ENCODE measurements at places on chromosomes 1 and 21.
A peak's percentile ranks its signal among the peaks of the same experiment; 100 is the strongest.

GRCh38 chr1:155977690-155978324, 540 bp downstream of the ARHGEF2 start:
- peak; percentile 59 for ATAC-seq

DNA sequence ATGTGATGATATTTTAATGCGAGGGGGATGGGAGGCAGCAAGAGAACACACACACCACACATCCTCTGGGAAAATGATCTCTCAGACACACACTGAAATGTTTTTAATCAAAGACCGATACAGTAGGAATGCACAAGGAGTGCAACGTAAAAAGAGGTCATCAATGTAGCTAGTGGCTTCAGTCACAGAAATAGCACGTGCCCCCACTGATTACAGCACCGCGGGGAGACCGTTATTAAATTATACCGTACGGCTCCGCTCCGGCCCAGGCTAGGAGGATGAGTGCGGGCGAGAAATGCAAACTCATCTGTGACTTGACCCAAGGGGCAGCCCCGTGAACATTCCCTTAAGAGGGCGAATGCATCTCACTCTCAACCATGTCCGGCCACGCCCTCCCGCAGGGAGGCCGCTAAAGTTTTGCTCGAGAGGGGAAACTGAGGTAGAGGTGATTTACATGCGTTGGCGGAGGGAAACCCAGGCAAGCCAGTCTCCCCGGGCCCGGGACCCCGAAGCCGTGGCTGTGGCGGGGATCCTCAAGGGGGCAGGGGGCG, 552 bp downstream of the UBR4 start:
- peak; percentile 89 for ATAC-seq

- ATAC-seq, result no peak
Observed at GRCh38 chr1:156368889-156369684, at the start of gene RHBG. TSS of gene RHBG (plus strand) at chr1:156369211. CDS start at chr1:156369250, 39 bp downstream.

- no peak for ATAC-seq
Observed at GRCh38 chr1:155648207-155649147, 38.5 kb downstream of the MSTO1 start.

DNA sequence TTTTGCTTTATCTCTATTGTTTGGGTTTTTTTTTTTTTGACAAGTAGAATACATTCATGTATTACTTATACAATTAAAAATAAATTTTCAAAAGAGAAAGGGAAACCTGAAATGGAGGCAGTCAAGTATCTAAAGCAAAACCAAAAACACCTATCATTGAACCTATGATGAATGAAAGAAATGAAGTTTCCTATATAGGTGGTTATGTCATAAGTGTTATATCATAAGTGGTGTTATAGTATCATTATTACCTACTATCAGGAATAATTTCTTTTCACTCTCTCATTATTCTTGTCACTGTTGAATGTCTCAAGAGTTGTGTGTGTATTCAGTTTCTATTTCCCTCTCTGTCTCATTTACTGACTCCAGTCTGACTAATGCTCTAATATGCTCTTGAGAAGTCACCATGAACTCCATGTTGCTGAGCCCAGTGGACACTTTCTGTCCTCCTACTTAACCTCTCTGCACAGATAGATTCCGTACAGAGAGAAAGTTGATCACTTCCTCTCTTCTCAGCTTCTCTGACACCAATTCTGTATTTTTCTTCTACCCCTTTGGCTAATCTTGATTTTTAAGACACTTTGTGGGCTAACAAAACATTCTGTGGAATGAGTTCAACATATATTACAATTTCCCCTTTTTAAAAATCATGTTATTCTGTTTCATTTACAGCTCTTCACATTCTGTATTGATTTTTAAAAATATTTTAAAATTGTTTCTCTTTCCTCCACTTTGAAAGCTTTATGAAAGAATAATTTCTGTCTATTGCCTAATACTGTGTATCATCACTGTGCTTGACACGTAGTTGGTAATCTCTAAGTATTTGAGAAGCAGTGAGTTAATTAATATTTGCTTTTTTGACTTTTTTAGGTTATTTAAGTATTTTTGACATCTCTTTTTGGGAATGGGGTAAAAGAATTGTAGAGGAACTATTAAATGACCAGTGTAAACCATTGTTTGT, 50.1 kb downstream of the RASAL2 start:
- no peak for ATAC-seq

- no peak for ATAC-seq
Observed at GRCh38 chr1:230083053-230083452, 16.0 kb downstream of the GALNT2 start.

DNA sequence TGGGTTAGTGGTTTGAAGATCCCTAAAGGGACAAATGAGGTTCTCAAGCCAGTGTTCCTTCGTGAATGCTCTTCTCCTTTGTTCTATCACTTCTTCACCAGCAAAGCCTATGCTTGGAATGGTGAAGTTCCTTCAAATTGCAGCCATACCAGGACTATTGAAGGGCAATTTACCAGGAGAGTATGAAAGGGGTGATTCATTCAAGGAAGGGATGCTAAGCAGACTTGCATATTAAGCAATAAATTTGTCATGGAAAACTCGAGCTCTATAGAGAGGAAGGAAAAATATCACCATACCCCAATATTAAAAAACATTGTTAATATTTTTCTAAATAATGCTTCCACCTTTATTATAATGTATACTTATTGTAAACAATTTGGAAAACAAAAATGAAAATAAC, 9.3 kb upstream of the TSNAX start:
- ATAC-seq, result no peak

DNA sequence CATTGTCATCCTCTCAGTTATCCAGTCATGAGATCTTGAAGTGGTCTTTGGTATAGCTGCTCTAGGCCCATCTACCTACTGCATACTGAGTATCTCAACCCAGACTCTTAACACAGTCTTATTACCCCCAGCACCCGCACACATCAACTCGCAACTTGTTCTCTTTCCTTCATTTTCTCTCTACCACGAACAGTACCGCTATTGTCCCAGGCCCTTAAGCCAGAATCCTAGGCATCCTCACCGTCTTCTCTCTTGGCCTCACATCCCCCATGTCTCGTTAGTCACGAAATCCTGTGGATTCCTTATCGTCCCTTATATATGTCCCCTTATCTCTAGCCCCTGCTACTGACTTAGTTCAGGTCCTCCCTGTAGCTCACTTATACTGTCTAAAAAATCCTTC, 126.4 kb downstream of the TMEM53 start:
- ATAC-seq, result no peak

DNA sequence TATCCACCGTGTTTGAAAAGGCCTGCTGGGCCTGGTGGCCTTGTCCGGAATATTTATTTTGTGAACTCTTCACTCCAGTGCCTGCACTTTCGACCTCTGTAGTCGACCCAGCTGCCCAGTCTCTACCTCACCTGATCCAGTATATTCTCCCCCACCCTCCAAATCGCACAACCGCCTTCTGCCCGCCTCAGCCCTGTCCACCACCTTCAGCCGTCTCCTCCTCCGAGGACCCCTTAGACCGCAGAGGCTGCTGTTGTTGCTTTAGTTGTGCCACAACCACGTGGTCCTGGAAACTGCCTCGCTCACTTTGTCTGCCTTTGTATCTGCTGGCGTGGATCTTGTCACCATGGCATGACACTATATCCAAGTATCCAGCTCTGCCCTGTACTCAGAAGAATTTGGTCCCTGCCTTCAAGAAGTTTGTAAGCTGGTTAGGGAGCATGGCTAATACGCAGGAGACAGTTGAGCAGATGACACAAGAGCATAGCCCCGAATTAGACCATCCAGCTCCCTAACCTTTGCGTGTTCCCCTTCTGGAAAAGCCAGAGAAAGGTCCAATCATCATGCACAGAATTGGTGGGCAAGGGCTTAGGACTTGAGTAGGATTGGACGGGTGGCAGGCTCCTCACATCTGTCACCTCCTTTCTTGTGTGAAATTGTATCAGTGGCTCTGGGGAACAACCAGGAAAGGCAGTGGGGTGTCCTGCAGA, 1.5 kb downstream of the PHGDH start:
- ATAC-seq, result no peak

- ATAC-seq, result no peak
Observed at GRCh38 chr1:46425726-46426125, 31.6 kb downstream of the FAAH start.

DNA sequence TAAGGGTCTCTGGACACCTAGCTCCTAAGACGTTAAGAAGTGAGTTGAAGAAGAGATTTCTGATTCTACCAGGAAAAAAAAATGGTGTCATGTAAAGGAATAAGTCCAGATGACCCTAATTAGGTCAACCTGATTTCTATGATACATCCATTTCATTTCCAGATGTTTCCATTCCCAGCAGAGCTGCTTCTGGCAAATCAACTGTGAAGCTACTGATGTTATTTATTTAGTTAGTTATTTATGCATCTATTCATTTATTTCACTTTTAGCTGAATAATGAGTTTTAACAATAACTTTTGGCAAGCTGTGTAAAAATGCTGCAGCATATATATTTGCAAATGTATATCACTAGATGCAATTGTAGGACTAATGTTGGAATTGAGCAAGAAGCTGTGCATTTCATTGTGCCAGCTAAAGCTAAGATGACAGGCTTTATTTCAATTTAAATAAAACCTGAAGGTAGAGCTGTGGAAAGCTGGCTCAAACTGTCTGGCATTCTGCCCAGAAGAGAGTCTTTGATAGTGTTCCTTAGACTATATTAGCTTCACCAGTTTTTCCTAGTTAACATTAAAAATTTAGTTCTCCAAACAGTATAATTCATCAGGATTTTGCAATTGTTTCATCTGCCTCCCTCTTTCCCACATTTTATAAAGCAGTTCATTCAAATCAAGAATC, 1164.4 kb upstream of the ADGRL4 start:
- no peak for ATAC-seq

- ATAC-seq, result no peak
Observed at GRCh38 chr21:14995695-14996490, 68.9 kb downstream of the NRIP1 start.

DNA sequence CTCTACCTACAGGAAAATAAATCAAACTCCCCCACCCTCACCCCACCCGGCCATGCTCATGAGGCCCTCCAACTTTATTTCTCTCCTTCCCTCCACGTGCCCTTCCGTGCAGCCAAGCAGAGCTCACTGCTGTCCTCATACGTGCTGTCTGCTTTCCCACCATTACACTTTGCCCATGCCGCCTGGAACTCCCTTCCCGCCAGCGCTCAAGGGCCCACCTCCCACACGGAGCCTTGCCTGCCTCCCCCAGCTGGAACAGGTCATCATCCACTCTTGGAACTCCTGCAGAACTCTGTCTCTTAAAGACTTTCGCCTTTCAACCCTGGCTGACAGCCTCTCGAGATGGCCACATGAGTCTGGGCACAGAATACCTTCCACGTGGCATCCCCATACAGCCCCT, 42.4 kb downstream of the GLIS1 start:
- ATAC-seq, result no peak

DNA sequence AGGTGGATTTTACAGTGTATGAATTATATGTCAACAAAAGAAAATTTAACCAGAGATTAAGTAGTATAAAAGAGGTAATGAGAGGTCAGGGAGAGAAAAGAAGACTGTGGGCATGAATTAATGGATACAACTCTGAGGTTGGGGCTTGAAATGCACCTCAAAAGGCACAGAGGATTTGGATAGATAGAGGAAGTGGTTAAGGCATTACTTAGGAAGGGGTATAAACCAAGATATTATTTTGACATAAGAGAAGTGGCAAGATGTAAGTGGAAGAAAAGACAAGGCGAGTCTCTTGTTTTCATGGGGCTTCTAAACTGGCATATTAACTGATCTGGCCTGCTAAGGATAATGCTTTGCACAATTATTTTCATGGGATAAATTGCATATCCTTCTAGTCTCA, 34.1 kb downstream of the RAP1A start:
- no peak for ATAC-seq

- no peak for ATAC-seq
Observed at GRCh38 chr1:209250861-209251636, 332.5 kb upstream of the CAMK1G start.

DNA sequence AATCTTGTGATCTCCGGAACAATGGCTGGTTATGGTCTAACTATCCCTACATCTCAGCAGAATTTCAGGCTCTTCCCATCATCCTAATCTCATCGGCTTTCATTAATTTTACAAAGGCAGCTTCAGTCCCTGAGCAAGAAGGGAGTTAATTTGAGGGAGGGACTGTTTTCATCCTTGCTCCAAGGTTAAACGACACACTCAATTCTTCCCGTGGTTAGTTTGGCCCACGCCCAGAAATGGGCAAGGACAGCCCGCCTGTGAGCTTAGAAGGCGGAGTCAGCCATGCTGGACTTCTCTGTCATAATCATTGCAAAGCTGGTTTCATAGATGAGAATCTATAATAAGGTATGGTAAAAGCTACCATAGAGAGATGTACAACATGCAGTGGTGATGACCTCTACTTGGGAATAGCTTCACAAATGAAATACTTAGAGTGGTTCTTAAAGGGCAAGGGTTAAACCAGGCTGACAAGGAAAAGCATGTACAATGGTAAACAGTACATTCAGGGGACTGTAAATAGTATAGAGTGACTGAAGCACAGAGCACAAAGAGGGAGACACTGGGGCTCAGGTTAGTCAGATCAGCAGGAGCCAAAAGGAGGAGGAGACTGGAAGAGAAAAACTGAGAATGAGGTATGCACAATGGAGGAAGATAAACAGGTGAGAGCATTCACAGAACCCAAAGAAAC, 108.8 kb downstream of the SMYD3 start:
- no peak for ATAC-seq

GRCh38 chr1:193438312-193438711, 251.9 kb upstream of the B3GALT2 start:
- no peak for ATAC-seq

DNA sequence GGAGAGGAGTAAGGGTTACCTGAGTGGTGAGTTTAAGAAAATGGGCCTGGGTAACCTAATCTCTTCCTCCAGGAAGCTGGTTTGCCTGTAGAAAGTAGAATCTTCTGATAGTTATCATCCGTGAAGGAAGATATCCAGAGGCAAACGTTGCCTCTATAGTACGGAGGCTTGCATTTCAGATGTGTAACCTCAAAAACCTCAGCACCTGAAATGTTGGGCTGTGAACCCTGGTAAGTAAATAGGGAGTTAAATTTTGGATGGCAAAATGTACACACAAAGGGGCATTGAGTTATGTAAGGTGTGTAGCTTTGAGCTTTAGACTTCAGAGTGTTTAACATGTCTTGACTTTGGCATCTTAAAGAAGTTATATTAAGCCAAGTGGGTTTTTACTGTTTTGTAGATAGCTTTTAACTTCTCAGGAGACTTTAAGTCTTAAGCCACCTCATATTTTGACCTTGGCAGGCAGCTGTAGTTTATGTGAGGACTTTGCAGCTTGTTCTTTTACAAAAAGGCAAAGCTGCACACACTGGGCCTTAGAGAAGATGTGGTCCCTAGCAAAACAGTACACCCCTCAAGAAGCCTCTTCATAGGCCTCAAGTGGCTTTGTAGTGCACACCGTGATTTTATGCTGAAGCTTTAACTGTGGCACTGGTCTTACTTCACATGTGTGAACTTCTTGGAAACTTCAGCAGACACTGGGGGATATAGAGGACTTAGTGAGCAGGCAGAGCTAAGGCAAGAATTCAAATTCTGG, 83.4 kb downstream of the SNRPE start:
- no peak for ATAC-seq

Data from stimulated activated memory B cell treated with anti-CD40 and anti-IgM and Interleukin-4, amounts not matched to agents 10 μg/mL and 1 μg/mL and 100 μg/mL, for 72 hours (primary cell).